ENCODE measurements at places on chromosomes 2 and 18.

DNA sequence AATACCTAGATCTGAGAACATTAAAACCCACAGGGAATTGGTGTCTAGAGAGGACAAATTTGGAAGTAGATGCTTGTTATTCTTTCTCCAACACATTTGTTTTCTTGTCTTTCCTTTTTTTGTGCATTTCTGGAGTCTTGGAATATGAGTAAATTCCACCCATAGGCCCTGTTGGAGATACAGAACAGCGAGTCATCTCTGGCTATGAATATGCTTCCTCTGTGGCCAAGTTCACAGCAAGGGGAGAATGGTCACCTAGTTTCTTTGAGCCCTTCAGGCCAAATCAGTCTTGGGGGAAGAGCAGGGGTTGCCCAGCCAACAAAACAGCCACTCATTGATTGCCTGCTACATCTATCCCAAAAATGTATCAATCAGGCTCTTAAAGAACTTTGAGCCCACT lies 31.3 kb downstream of the SP140L start:
- DNase-seq = peak; percentile 30

GRCh38 chr2:9422321-9423099 lies 818 bp downstream of the ITGB1BP1 start:
- peak; percentile 35 for DNase-seq

GRCh38 chr18:68566991-68567390 lies 147.9 kb downstream of the TMX3 start:
- DNase-seq = no peak

DNA sequence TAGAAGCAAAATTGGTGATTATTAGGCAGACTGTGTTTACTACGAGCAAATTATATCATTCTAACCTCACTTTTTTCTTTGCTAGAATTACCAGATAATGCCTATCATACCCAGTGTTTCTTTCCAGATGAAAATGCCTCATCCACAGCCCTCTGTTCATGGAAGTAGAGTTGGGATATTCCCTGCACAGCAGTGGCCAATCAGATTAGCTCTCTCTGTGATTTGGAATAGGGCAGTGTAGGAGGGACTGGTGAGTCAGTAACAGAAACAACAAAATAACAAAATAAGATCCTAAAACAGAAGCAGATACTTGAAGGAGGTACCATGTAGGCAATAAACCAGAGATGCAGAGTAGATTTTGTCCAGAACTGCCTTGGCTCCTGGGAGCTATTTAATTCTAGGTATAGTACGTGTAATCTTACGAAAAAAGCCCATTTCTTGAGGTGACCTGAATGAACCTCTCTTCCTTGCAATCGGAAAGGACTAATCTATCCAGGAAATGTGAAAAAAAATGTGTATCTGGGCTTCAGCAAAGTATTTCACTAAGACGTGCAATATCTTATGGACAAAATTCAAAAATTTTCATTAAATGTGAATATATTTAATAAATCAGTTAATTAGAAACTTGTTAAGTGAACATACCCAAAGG lies 18.4 kb upstream of the TMEM17 start:
- DNase-seq = no peak

DNA sequence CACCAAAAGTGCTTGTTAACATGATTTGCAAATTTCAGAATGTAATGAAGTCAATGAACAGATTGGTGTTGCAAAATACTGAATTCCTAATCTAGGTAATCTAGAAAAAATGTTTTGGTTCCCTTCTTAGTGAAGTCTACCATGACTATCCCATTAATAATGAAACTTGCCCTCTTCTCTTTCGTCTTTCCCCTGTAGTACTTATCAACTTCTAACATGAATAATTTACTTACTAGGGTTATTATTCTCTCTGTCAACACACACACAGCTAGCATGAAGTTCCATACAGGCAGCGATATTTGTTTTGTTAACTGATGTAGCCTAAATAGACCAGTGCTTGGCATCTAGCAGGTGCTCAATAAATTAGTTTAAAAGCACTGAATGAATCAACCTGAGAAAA lies 160.2 kb downstream of the NCK2 start:
- DNase-seq = no peak

DNA sequence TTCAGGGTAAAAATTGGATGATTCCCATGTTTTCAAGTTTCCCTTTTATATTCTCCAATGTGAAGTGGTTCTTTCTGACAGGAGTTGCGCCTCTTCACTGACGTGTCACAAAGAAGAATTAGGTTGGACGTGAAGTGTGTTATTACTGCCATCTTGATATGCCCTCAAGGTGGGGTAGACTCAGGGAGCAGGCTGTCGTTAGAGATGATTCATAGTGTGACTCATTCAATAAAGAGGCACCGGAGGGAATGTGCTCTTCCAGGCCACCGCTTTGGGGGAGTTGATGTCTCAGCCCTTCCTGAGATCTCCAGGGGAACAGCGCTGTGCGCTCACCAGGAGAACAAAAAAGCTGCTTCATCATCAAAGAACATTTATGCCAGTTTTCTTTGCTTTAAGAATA lies 3.6 kb upstream of the DGKD start:
- DNase-seq = peak; percentile 73

DNA sequence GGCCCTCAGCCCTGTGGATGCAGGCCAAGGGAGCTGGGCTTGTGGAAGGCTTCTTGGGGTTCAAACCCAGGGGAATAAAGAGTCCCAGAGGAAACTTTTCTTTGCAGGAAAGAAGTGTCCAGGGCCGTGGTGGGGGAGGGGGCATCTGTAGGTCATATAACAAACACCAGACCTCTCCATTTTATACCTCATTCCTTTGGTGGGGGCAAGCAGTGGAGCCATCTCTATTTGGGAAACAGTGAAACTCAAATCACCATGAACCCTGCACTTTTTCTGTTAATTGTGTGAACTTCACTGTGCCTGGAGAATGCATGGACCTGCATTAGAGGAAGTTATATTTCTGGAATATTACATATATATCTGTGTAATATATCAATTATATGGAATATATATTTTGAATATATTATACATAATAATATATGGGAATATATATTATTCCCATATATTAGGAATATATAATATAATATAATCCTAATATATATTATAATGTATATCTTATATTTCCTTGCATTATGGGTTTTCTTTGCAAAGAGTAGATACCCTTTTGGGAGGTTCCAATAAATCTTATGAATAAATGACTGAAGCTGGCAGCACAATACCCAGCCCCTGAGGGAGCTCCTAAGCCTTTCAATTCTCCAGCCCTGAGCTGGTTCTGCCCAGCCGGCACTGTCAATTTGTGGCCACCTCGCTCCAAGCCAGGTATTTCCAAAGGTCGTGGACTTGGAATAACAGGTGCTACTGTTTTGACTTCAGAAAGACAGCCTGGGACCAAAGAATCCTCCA lies 97.7 kb upstream of the PKDCC start:
- DNase-seq = no peak

DNA sequence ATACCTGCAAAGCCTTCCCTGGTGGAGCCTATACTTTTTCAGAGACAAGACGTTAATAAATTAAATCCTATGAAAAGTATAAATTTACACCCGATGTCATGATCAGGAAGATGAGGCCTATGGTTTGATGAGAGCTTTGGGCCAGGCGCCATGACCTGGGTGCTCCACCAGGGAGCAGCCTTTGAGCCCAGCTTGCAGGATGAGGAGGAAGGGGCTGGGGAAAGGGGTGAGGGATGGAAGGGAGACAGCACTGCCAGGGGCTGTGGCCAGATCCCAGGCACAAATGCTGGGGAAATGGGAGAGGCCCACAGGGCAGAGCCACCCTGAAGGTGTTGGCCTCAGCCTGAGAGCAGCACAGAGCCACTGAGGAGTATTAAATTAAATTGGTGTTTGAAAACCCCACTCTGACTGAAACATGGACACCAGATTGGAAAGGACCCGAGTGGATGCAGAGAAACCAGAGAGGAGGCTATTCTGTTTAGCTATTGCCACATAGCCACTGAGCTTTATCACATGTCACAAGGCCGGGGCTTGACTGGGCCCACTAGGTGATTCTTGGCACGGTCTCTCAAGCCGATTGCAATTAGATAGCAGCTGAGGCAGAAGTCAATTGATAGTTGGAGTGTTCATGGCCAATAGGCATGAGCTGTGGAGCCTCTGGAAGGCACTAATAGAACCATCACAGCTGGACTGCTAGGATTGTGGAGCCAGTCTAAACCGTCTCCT lies 9.6 kb upstream of the FAHD2A start:
- no peak for DNase-seq

GRCh38 chr2:74253971-74254310 lies 55.5 kb downstream of the MTHFD2 start:
- no peak for DNase-seq

- peak; percentile 44 for DNase-seq
Measured at GRCh38 chr2:63735931-63736330, 105.8 kb upstream of the UGP2 start.

DNA sequence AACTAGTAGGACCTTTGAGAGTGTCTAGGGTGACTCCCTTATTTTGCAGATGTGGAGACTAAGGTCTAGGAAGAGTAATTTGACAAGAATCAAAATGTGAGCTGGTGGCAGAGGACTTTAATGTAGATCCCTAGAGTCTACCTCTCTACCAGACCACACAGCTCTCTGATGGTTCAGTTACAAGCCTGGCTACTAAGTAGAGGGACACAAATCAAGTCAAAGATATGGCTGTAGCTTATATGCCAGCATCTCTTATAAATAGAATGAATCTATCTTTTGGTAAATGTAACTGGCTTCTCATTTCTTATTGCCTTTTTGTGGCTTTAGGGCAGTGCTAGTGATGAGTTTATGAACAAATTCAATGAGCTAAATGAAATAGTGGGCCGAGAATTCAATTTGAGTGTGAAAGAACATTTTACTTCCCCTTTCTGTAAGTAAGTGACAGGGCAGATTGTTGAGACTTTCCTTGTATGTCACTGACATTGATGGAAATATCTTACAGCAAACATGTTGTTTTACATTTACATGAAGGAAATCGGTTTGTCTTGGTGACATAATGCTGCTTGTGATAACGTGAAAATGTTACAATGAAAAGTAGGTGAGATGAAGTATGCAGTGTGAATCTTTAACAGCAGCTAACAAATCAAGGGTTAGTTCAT lies 28.3 kb downstream of the CSRNP3 start:
- DNase-seq = no peak
